NCI-H446 (cell line): ENCODE measurements at places on chromosomes 13 and 19.

DNA sequence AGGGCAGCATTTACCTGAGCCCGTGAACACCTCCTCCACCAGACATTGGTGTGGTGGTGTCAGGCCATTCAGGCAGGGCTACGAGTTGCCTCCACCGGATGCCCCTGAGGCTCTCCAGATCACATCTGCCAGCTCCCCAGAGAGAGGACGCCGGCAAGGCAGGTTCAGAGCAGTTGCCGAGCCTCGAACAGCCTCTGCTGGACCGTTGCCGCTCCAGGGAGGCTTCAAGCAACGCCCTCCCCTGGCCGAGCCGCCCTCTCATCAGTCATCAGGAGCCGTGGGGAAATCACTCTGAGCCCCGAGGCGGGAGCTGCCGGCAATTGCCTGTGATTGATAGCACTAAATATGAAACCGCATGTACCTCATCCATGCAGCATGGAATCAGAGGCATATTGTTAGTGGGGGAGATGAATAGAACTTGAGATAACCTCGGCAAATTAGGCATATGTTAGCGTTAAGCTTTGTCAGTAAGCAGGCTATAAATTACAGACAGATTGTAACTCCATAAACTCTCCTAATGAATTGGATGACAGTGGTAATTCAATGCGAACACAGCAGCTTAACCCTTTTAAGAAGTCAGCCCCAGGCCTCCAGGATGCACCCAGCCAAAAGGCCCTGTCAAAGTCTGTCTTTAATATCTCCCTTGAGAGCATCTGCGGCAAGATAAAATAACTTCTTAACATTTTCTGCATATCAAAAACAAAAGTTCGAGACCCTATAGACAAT is 29.8 kb upstream of the SPACA7 start:
- no peak for DNase-seq

DNA sequence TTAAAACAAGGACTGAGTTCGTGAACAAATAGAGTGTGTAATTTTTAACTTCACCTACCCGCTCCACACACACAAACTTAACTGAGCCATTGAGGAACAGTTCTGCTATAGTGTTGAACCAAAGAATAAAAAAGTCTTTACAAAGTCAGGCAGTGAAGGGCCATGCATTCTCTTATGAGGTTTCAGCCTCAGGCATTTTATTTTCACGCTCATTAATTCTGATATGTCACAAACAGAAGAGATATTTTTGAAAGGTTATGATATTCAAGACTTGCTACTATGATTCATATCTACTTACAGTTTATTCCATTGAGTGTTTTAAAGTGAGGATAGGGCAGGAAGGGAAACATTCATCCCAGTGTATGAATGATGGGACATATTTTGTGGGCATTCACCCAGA is 282.2 kb downstream of the SLITRK5 start:
- no peak for DNase-seq

DNA sequence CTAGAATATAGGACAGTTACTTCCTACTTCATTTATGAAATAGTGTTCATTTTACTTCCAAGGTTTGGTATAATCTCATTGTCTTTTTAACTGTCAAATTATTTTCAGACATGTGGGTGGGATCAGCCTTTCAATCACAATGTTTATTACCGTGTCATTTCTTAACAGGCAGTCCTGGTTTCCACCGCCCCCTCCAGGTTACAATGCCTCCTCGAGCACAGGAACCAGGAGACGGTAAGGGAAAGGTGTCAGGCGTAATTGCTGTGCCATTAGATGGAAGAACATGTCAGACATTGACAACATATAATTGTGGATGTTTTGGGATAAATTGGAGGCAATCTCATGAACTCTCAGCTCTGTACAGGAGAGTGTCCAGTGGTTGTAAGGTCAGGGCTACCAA is 36.5 kb downstream of the SCEL start:
- no peak for DNase-seq

GRCh38 chr13:21717817-21718216 is 46.9 kb downstream of the FGF9 start:
- DNase-seq, result no peak

DNA sequence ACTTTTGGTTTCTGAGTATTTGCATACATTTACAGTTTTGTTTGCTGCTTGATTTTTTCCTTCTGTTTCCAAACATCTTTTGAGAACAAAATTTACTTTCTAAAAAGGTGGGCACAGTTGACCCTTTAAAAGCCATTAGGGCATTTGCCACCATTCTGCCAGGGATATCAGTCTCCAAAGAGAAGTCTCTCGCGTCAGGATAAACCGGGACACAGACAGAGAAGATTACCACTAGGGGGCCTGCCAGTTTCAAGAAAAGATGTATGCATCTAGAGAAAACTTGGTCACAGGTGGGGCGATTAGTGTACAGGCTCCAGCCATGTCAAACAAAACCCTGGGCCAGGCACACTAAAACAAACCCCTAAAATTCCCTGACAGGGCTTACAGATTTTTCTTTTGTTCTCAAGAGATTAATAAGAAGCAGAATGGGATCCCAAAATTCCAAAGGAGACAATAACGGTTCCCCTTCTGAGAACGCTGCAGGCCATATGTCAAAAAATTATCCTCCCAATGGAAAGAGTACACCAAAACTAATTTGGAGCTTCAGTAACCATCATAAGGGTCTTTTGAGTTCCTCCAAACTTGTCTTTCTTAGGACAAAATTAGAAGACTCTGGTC is 10.7 kb upstream of the PABPC3 start:
- peak; percentile 11 for DNase-seq

- no peak for DNase-seq
These were observed 766.4 kb downstream of the UQCRFS1 start for GRCh38 chr19:28446511-28446910.

DNA sequence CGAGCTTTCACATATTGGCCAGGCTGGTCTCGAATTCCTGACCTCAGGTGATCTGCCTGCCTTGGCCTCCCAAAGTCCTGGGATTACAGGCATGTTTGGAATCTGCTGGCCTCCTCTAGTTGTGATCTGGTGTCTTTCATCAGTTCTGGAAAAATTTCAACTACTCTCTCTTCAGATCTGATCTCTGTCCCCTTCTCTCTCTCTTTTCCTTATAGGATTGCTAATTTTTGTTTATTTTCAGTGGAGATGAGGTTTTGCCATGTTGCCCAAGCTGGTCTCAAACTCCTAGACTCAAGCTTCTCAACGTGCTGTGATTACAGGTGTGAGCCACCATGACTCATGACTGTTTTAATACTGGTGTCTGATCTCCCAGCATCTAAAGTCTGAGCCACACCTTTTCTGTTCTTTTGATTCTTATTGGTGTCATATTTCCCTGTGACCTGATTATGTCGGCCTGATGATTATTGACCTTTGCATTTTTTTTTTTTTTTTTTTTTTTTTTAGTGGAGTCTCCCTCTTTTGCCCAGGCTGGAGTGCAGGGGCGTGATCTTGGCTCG is 10.4 kb upstream of the NANOS2 start:
- DNase-seq, result no peak

- DNase-seq, result no peak
These were observed 170.6 kb downstream of the POSTN start for GRCh38 chr13:37427843-37428494.

DNA sequence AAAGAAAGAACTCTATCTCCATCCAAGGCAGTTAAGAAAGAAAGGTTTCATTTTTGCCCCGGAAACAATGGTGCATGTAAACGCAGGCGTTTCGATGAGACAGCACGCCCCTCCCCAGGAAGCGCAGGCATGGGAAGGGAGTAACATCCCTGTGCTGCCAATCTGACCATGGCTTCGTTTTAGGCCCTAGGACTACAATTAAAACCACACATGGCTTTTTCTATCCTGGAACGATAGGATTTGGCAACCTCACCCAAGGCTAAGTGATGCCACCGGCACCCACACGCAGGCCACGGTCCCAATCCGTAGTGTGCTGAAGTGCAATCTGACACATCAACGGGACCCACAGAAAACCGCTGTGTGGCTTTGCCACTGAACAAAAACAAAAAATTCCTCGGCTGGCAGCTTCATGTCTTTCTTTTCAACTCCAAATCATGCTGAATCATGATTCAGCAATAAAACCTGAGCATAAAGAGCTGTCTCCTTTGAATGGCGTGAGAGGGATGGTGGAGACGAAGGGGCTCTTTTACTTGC is 24.2 kb downstream of the RANBP3 start:
- DNase-seq, result no peak

- DNase-seq, result peak; percentile 30
These were observed 677 bp upstream of the LRCH1 start for GRCh38 chr13:46552303-46552682.

DNA sequence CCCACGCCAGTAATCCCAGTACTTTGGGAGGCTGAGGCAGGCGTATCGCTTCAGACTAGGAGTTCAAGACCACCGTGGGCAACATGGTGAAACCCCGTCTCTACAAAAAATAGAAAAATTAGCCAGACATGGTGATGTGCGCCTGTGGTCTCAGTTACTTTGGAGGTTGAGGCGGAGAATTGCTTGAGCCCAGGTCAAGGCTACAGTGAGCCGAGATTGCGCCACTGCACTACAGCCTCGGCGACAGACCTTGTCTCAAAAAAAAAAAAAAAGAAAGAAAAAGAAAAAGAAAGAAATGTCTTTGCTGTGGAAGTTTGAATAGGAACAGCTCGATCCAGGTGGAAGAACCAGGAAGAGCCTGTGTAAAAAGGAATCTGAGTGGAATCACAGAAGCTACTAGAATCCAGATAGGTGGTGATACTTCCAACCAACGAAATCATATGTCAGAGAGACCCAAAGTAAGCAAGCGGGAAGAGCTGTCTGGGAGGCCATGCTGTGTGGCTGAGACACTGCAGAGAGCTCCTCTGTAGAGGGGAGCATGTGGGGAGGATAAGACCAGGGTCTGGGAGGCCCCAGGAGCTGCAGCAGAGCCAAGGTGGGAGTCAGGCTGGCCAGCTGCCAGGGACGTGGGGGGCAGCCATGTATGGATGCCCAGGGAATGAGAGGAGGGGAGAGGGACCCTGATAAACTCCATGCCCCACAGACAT is 21.1 kb downstream of the LATS2 start:
- no peak for DNase-seq

DNA sequence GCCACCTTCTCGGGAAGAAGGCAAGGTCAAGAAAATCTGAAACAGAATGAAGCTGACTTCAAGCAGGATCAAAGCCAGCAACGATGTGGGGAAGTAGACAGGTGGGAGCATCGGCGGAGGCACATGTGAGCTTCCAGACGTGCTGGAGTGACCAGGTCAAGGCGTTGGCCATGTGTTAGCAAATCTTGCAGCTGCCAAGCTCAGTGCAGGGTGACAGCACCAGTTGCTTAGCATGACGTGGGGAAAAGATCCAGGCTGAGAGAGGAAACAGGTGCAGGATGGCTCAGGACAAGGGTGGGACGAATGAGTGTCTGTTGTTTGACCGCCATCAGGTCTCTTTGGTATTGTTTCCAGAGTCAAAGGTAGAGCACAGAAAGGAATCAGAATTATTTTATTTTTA is 92.3 kb downstream of the TNFSF13B start:
- no peak for DNase-seq

DNA sequence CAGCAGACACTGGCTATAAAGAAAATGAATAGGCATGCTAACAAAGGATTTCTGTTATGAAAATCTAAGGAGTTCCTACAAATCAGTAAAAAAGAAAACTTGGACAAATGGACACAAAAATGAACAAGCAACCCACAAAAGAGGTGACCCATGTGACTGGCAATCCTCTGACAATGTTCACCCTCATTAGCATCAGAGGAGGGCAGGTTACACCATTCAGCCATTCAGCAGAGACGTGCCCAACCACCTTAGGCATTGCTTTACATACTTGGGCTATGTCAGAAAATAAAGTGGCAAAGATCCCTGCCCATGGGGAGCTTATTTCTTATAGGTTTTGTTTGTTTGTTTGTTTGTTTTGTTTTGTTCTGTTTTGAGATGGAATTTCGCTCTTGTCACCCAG is 46.0 kb downstream of the TNFRSF19 start:
- DNase-seq, result no peak

DNA sequence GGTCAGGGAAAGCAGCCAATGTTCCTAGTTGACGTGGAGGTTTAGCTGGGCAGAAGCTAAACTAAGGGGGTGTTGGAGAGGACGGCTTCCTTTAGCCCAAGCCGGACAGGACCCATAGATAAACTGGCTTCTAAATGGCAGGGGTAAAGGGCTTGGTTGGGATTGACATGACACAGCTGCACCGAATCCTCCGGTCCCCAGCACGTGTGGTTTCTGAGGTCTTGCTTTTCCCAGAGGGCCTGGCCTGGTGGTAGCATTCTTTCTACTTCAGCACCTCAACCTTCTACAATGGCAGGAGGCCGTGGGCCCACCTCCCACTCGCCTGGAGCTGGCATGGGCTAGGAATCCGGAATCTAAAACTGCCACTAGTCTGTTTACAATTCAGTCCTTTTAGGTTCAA is 163.0 kb downstream of the FGF9 start:
- no peak for DNase-seq

- no peak for DNase-seq
These were observed 1.6 kb downstream of the RPL13A start for GRCh38 chr19:49488863-49489537.

DNA sequence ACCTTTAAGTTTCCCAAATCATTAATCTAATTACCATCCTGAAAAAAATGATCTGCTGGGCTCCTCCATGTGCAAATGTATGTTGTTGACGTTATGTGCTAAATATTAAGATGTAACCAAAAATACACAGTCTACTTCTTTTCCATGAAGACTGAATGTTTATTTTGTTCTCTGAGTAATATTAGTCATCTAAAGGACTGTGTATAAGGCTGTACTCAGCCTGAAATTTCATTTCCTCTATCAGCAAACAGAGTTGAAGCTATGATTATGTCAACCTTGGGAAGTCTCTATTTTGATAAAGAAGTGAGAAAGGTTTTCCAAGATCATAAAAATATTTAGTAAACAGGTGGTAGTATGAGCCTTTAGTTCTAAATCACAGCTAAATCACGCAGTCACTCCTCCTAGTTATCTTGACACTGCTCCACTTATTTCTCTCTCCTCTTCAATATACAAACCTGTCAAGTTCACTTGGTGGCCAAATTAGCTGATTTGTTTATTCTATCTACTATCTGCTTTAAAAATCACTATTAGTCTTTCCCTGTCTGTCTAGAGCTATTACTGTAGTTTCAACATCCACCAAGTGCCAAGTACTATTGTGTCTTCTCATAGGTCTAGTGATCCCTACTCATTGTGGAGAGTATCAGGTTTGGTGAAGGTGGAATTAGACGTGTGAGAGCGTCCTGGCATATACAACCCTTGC is 211.7 kb upstream of the STARD13 start:
- DNase-seq, result no peak

DNA sequence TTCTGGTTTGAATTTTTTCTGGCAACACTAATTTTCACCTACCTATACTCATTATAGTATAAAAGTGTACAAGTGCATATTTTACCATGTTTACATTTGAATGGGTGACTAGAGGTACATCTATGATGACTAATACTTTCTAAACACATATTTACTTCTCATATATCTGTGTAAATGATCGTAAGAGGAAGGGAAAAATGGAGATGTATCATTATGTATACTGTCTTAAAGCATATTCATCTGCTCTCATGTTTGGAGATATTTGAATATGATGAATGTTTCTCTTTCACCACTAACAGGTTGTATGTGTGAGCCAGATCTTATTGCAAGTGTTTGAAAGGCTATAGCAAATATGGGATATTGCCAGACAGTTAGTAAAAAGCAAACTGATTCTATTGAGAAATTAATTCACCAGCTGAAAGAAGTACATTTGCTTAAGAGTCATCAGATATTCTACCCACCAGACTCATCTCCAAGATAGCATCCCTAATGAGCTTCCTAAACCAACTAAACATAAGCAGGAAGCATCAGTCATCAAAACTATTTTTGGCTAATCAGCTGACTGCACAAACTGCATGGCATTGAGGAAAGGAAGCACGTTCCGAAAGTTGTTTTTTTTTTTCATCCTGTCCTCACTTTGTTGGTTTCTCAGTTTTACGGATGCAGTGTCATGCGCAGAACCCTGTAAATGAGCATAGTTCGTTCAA is 738.2 kb downstream of the GPC5 start:
- DNase-seq, result no peak

GRCh38 chr19:33690378-33691029 is 68.8 kb downstream of the CHST8 start:
- no peak for DNase-seq
